Type B pancreatic cell (in vitro differentiated cells): ENCODE measurements at places on chromosomes 13 and 19.

DNA sequence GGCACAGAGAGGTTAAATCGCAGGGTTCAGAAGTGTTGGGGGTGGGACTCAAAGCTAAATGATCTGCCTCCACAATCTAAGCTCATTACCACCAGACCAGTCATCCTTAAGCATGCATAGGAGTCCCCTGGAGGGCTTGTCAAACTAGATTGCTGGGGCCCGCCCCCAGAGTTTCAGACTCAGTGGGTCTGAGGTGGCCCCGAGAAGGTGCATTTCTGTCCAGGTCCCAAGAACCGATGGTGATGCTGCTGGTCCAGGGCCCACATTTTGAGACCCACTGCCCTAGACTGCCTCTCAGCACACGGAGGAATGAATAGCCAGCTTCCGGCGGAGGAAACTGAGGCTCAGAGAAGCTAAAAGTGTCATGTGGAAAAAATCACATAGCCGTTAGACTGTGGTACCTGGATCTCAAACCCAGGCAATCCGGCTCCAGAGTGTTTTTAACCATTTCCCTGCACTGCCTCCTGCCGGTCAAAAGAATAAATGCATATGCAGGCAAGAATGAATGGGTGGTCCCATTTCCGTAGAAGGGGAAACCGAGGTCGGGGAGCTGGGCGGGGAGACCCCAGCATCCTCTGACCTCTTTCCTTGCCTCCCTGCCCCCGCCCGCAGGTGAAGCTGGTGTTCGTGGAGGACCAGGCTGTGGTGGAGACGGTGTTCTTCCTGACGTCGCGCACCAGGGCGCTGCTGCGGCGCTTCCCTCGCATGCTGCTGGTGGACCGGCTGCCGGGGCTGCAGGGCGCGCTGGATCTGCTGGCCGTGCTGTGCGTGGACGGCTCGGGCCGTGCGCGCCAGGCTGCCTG is 23.8 kb downstream of the ZSWIM9 start:
- H3K4me3 ChIP-seq = no peak overlapping the region
- peaks cover 13% of the 10 kb centered on the region for H3K36me3 ChIP-seq
- no peak for DNase-seq
- peaks cover 15% of the 10 kb centered on the region for H3K4me1 ChIP-seq
- H3K27me3 ChIP-seq = no peaks in the 10 kb centered on the region
- H3K27ac ChIP-seq = no peak overlapping the region

DNA sequence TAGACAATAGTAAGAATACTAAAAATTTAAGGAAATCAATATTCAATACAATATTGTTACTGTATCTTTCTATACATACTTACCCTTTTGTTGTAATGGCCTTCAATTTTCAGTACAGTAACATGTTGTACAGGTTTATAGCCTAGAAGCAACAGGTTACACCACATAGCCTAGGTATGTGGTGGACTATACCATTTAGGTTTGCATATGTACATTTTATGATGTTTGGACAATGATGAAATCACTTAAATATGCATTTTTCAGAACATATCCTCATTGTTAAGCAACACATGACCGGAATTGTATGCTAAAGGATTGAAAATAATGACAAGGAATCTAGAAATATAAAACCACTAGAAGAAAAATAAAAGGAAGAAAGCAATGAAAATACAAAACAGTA is 611.4 kb downstream of the DACH1 start:
- no peak overlapping the region for H3K4me3 ChIP-seq
- no peak overlapping the region for H3K27ac ChIP-seq
- no peaks in the 10 kb centered on the region for H3K4me1 ChIP-seq
- no peaks in the 10 kb centered on the region for H3K27me3 ChIP-seq
- DNase-seq = no peak

GRCh38 chr13:67231289-67232000 is 1.3 kb upstream of the PCDH9 start:
- peaks cover 8% of the 10 kb centered on the region for H3K36me3 ChIP-seq
- no peak for DNase-seq
- no peak overlapping the region for H3K4me3 ChIP-seq
- peaks cover 11% of the 10 kb centered on the region for H3K4me1 ChIP-seq

DNA sequence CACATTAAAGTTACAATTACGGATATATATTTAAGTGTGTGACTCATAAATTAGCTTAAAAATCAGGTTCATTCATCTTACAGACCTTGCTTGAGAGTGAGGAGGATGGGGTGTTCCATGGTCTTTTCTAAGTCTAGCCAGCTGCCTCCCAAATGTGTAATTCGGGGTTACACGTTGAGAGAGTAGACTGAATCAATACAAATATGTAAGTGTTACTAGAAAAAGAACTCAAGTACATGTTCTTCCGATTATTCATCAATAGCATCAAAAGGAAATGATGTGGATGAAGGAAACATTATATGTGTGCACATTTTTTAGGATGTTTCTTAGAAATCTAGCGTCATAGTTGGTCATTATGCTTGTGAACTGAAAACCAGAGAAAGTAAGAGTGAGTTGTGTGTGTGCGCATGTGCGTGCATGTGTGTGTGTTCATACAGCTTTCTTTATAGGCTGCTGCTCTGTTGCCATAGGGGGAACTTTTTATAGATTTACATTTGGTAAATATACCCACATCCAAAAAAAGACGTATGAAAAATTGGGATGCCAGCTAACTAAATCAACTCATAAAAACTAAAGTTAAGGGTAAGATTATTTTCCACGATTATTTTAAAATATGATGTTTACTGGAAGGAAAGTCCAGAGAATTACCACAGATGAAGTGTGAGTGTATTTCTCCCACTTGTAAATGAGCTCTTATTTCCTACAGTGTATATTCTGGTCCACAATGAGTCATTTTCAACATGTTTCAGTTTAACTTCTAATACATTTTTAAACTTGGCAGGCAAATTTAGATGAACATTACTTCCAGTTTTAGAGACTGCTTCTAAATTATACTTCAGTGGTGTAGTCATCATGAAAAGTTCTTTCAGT is 82.4 kb downstream of the PIBF1 start:
- no peak overlapping the region for H3K27ac ChIP-seq
- H3K4me1 ChIP-seq = no peaks in the 10 kb centered on the region
- peaks cover 29% of the 10 kb centered on the region for H3K36me3 ChIP-seq
- H3K4me3 ChIP-seq = no peak overlapping the region

GRCh38 chr19:29704562-29705558 is 10.2 kb downstream of the C19orf12 start:
- H3K27me3 ChIP-seq = no peaks in the 10 kb centered on the region
- H3K27ac ChIP-seq = no peak overlapping the region
- no peak for DNase-seq
- H3K4me3 ChIP-seq = no peak overlapping the region
- peaks cover 5% of the 10 kb centered on the region for H3K4me1 ChIP-seq

DNA sequence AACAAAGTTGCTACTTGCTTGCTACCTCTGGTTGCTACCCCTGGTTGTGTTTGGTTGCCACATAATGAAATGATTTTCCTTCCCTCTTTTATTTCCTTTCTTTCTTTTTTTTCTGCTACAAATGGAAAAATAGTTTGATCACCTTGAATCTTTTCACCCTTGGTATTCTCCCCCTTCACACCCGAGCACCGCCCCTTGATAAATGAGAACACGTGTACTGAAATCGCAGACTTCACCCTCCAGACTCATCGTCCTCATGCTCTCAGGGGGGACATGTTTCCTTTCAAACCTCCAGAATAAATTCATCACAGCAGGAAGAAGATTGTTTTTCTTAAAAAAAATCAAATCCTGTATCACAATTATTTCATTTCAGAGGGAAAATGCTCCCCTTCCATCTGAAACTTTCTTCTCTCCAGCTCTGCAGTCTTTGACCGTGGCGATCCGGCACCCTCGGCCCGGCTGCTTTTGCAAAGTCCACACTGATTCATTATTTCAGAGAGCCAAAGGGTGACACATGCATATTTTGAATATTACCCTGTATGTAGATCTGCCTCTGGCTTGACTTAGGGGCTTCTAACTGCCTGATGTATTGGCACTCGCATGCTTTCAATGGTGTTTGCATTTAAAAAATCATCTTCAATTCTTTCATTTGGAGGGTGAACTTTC is 222.6 kb upstream of the MAB21L1 start:
- H3K36me3 ChIP-seq = no peaks in the 10 kb centered on the region
- no peak overlapping the region for H3K27ac ChIP-seq
- peaks cover 13% of the 10 kb centered on the region for H3K27me3 ChIP-seq
- H3K4me1 ChIP-seq = peaks cover 38% of the 10 kb centered on the region
- no peak for DNase-seq
- H3K4me3 ChIP-seq = peak overlapping the region; percentile 13

DNA sequence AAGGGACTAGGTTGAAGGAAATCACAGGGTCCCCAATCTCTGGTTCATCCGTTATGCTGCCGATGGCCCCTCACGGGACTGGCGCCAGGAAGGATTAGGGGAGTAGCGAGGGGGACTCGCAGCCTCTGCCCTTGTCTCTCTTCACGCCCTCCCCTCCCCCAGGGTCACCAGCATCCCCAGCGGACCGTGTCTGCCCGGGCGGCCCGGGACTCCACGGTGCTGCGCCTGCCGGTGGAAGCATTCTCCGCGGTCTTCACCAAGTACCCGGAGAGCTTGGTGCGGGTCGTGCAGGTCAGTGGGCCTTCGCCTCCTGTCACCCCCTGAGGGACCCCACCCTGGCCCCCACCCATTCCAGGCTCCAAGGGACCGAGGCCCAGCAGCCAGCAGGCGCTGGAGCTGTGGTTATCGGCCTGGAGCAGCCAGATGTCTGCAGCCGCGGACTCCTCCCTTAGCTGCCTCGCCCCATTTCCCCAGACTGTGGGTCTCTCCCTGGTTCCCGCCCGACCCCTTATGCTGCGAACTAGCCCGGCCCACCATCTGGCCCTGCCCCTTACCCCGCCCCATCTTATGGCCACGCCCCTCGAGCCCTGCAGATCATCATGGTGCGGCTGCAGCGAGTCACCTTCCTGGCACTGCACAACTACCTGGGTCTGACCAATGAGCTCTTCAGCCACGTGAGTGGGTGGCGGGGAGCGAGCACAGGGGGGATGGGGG is 5.4 kb downstream of the PNPLA6 start:
- H3K4me3 ChIP-seq = no peak overlapping the region
- H3K4me1 ChIP-seq = peaks cover 4% of the 10 kb centered on the region
- H3K36me3 ChIP-seq = peaks cover 5% of the 10 kb centered on the region

DNA sequence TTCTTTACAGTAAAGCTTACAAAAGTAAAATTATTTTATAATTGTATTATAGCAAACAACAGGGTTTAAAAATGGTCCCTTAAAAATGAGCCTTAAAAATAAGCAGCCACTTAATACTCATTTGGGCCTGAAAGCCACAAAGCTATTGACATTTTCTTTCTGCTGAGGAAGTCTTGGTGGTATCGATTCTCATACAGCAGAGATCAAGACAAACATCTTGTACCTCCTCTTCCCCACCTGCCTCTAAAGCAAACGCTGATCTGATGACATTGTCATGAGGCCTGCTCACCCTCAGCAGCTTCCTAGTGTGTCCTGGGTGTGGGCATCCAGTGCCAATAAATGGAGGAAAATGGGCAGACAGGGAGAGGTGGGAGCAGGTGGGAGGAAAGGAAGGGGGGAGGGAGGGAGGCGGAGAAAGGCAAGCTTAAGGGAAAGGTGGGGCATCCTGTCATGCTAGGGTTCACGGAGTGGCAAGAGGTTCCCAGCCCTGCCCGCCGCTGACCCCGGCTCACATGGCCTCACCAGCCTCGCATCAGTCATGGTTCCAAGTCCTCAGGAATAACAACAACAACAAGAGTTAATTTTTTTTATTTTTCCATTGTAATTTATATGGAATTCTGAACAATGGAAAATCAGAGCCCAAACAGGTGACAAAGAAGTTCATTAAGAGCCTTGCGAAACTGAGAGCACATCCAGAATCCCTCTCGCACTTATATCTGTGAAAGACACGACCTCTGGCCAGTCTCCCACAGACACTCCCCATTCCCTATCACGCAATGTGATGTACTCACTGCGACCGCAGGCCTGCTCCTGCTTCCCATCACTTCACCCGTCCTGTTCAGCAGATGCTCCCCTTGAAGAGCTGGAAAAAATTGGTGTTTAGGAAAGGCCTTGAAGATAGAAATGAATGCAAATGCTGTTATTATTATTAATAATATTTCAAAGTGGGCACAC is 15.1 kb upstream of the ATP11A start:
- H3K4me1 ChIP-seq = peaks cover 20% of the 10 kb centered on the region
- H3K36me3 ChIP-seq = no peaks in the 10 kb centered on the region
- H3K27ac ChIP-seq = no peak overlapping the region
- peaks cover 8% of the 10 kb centered on the region for H3K27me3 ChIP-seq

DNA sequence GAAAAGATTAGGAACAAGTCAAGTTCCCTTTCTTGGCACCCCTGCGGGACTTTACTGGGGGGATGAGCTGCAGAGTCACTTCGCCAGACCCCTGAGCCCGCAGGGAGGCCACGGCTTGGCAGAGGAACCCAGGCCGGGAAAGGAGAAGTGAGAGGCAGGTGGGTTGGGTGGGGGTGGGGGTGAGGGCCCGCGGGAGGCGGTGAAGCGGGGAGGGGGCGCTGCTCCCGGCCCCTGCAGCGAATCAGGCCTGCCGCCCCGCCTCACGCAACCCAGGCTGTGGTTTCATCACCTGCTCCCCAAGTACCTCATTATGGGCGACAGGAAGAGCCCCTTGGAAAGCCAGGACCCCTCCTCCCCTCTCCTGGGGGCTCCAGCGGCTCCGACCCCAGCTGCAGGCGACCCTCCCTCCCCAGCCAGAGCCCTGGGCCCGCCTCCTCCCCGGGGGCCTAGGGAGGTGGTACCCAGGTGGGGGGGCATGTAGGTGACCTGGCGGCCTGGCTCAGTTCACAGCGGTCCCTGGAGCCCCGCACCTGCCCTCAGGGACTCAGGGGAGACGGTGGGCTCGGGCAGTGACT is 9.5 kb downstream of the MEF2B start:
- H3K27ac ChIP-seq = no peak overlapping the region
- no peak for DNase-seq
- no peak overlapping the region for H3K4me3 ChIP-seq
- H3K4me1 ChIP-seq = no peaks in the 10 kb centered on the region

- DNase-seq = no peak
- no peak overlapping the region for H3K27ac ChIP-seq
- no peaks in the 10 kb centered on the region for H3K36me3 ChIP-seq
- no peak overlapping the region for H3K4me3 ChIP-seq
- H3K4me1 ChIP-seq = no peaks in the 10 kb centered on the region
Measured at GRCh38 chr13:101757446-101758039, 305.1 kb downstream of the ITGBL1 start.

GRCh38 chr19:1785310-1785709 is 26.8 kb downstream of the ATP8B3 start:
- H3K4me1 ChIP-seq = no peaks in the 10 kb centered on the region
- H3K27ac ChIP-seq = no peak overlapping the region
- no peaks in the 10 kb centered on the region for H3K36me3 ChIP-seq
- H3K4me3 ChIP-seq = no peak overlapping the region

DNA sequence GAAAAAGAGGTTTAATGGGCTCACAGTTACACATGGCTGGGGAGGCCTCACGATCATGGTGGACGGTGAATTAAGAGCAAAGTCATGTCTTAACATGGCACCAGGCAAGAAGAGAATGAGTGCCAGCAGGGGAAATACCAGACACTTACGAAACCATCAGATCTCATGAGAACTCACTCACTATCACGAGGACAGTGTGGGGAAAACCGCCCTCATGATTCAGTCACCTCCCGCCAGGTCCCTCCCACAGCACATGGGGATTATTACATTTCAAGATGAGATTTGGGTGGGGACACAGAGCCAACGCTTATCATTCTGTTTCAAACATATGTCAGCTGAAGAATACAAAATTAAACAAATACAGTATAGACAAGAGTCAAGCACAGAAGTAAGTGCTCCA is 165.1 kb downstream of the PCCA start:
- no peak for DNase-seq
- H3K4me3 ChIP-seq = no peak overlapping the region
- H3K27ac ChIP-seq = peak overlapping the region; percentile 35
- H3K27me3 ChIP-seq = no peaks in the 10 kb centered on the region
- no peaks in the 10 kb centered on the region for H3K4me1 ChIP-seq
